Activated naive CD8-positive, alpha-beta T cell treated with anti-CD3 and anti-CD28 coated beads, Interleukin-2, amount 50 U/mL, for 16 hours (primary cell): ENCODE measurements at places on chromosomes 2 and 18.

DNA sequence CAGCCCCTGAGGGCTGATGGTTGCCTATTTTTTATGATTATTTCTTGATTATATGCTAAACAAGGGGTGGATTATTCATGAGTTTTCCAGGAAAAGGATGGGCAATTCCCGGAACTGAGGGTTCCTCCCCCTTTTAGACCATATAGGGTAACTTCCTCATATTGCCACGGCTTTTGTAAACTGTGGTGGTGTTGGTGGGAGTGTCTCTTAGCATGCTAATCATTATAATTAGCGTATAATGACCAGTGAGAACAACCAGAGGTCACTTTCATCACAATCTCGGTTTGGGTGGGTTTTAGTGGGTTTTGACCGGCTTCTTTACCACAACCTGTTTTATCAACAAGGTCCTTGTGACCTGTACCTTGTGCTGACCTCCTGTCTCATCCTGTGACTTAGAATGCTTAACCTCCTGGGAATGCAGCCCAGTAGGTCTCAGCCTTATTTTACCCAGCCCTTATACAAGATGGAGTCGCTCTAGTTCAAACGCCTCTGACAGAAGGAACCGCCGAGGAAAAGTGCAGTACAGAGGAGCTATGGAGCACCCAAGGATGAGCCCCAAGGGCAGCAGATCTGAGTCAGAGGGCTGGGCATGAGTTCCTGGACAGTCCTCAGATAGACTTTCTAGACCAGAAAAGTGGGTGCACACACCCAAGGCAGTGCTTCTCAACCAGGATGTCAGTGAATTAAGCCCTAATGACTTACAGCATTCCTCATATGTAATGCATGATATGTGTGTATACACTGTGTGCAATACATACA is 37.1 kb upstream of the ASAP2 start:
- no peak for DNase-seq

- no peak for DNase-seq
Measured at GRCh38 chr2:236928380-236929037, 157.2 kb upstream of the COPS8 start.

DNA sequence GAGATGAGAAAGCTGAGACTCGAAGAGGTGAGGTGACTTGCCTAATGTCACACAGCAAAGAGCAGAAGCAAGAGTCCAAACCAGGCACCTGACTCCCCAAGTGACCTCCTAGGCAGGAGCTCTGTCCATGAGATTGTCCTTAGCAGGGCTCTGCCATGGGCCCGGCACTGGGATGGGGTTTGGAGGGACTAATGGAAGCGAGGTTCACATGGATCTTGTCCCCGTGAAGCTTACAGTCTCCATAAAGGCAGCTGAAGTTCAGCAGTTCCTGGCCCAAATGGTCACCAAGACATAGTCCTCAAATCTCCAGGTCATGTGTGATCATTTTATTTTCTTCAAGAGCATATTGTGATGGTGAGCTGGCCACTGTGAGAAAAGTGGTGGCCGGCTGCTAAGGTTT is 57.0 kb upstream of the AFF3 start:
- DNase-seq, result no peak

- peak; percentile 64 for DNase-seq
Measured at GRCh38 chr18:63317982-63318888, 1.3 kb downstream of the BCL2 start.

DNA sequence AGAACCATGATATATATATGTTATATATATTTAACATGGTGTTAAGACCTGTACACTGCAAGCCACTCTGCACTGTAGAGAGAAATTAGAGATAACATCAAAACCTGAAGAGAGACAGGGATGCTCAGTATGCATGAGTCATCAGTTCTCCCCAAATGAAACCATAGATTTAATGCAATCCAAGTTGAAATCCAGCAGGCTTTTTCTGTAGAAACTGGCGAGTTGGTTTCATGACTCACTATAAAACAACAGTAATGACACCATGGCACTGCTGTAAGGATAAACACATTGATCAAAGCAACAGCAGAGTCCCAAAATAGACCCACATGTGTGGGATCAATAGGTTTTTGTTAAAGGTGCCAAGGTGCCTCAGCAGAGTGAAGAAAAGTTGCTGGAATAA is 65.8 kb downstream of the RTP5 start:
- DNase-seq, result no peak

DNA sequence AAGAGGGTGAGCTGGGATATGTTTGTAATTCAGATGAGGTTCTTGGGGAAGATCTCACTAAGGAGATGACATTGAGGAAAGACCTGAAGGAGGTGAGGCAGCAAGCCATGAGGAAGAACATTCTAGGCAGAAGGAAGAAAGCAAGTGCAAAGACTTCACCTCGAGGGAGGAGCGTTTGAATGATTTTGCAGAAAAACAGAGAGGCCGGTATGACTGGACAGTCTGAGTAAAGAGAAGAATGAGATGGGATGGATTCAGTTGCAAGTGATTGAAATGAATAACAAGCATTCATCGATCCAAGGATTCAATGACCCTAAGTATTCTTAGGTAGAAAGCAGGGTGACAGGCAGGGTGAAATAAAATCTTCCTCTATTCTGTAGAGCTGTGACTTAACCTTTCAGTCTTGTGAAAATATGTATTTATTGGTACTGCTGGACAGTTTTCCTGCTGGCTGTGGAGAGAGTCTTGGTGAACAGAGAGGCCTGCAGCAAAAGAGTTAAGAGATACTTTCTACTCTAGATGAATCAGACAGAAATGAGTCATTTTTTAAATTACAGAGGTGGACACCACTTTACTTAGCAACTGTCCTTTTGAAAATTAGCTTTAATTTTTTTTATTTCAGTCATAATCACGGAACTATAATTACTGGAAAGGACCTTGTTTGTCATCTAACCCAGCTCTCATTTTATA is 278.4 kb downstream of the LRRTM1 start:
- no peak for DNase-seq

- DNase-seq, result no peak
Measured at GRCh38 chr18:9055185-9055584, 47.3 kb upstream of the NDUFV2 start.

- no peak for DNase-seq
Measured at GRCh38 chr2:45964223-45964841, 312.9 kb downstream of the PRKCE start.

DNA sequence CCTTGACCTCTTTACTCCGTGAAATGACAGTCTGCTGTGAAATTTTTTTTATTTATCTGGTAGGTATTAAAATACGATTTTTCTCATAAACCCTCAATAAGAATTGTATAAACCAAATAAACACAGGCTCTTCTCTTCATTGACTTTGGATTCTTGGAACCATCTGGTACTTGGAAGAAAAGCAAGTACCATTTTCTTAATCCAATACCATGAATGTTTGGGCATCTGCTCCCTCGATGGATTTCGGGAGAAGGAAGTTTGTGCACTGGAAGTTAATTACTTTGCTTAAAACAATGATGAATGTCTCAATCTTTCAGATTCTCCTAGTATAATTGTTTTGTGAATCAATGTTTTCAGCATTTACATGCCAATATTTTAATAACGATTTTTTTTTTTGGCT is 5.3 kb upstream of the SCG2 start:
- no peak for DNase-seq

DNA sequence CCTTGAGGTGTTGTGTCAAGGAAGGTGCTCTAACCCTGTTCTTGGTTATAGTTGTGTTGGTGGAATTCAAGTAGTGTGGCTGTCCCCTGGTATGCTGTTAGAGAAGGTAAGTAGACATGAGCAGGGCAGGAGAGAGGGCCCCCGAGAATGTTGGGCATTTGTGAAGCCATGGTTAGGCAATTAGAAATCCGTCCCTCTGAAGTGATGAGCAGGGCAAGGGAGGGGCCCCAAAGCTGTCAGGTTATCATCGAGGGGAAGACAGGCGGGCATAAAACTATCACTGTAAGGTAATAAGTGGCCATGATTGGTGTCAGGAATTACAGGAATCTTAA is 5.2 kb downstream of the XRCC5 start:
- no peak for DNase-seq

GRCh38 chr2:237697586-237698357 is 70.4 kb downstream of the LRRFIP1 start:
- no peak for DNase-seq

DNA sequence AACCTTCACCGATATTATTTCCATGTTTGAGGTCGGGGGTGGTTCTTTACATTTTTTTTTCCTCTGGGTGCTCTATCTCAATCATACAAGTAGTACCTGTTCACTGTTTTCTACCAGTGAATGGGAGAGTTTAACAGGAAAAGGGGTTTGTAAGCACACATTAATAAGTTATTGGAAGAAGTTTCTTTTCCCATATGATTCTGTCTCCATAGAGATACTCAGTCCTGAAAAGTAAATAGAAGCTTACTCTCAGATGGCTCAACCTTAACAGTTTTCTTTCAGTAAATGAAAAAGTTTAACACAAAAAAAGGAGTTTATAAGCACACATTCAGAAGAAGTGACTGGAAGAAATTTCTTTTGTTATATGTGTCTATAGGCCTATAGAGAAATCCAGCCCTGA is 995.6 kb upstream of the SLC39A10 start:
- no peak for DNase-seq

- no peak for DNase-seq
Measured at GRCh38 chr2:175766880-175767279, 235.2 kb downstream of the LNPK start.

- no peak for DNase-seq
Measured at GRCh38 chr2:100720445-100720844, 99.5 kb upstream of the NPAS2 start.

- DNase-seq, result peak; percentile 25
Measured at GRCh38 chr2:174682578-174683391, 81.5 kb downstream of the CHRNA1 start.

DNA sequence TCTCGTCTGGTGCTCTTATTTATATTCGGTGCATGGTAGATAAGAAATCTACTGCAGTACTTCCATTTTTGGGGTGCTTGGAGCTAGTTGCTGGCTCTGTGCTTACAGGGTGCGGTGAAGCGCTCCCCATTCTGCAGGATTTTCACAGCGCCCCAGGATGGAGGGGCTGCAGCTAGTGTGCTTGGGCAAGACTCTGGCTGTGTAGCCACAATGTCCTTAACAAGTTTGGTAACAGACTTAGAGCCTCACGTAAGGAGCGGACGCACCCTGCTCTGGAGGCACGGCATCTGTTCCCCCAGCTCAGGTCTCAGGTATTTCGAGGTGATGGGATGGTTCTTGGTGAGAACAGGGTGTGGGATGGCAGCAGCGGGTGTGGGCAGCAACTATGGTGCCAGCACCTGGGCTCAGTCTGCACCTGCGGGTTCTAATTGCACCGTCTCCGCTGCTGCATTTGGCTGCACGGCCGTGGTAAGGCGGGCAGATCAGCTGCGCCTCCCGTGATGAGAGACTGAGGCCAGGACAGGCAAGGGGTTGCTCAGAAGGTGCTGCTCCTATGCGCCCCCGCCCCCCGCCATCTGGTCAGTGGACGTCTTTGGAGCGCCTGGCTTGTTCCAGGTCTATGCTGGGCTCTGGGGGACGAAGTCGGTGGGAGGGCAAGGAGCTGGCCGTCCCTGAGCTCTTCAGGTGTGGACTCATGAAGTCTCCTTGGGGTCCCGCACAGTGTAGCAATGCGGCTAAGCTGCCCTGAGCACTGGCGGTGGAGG is 20.1 kb upstream of the ALLC start:
- DNase-seq, result no peak

DNA sequence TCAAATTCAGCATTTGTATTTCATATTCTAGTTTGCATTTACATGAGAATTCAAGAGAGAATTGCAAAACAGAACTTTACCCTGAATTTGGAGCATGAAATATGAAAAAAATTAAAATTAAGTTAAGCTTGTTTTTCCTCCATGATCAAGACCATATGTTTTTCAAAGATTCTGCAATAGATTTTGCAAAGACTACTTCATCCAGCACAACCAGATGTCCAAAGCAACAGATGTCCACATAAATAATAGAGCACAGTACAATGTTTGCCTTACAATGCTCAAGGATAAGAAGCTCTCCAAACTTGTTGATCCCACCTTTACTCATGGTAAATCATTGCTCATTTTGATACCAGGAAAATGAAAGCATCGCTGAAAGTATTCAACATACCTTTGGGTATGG is 25.6 kb downstream of the FAP start:
- no peak for DNase-seq

DNA sequence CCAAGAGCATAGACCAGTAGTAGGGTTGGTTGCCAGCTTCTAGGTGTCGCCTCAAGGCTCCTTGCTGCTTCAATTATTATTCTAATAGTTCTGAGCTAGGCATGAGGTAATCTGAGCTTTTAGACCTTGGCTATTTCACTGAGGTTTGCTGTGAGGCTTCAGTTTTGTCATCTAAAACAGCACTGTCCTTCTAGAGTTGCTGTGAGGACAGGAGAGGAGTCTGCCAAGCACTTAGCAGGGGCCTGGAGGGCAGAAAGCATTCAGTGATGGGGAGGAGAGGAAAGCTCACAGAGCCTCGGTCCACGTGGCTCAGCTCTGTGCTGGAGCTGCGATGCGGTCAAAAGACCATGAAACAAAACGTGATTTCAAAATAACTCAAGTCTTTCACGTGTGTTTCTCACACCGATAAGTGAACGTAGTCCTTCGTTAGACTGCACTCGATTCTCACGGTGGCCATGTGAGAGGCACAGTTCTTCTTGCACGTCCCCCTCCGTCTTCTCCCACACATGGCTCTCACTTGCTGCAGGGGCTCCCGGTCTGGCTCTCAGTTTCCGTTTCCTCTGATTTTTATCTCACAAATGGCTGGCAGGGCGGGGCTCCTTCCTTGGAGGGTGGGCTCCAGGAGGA is 113.7 kb downstream of the B3GNT2 start:
- no peak for DNase-seq

DNA sequence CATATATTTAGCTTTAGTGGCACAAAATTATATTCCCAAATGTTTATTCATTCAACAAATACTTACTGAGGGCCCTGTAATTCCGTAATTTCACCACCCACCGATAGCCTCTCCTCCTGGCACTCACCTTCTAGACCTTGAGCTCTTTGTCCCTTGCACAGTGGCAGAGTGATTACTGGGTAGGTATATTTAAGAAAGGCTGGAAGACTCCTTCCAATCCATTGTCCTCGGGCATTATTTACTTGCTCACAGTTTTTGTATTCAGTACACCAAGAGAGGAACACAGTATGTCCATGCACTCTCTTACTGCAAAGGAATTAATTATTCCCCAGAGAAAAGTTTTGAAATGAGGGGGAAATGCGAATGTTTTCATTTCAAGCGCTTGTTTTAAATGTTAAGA is 1.1 kb upstream of the CDCA7 start:
- DNase-seq, result no peak
